Activated CD8-positive, alpha-beta T cell treated with anti-CD3 and anti-CD28 coated beads for 36 hours (primary cell): ENCODE measurements at places on chromosomes 16 and 17. TPM values are rescaled to one million over a fixed set of nuclear protein-coding genes. Genes with fewer than 3 reads are reported as not detected.

DNA sequence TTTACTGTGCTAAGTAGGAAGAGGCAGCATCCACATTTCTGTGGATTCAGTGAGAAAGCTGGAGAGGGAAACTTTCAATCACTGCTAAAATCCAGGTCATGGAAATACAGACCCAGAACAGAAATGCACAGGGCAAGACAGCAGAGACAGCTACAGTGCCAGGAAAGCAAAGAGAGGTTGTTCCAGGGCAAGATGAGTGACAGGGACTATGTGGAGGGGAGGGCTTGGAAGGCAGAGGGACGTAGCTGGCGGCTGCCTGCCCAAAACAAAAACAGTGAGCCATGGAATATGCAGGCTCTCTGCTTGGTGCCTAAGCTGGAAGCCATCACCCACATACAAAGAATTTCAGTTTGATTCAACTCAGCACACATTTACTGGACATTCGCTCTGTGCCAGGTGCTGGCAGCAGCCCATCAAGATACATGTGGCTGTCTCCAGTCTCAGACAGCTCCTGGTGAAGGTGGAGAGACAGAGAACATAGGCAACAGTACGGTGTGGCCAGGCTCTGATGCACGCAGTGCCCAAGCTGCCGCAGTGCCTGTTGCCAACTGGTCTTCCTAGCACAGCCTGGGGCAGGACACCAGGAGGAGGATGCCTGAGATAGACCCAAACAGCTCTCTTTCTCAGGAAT, 88.7 kb downstream of the AIPL1 start:
- no peak for DNase-seq

- DNase-seq: no peak
Measured at GRCh38 chr16:4508806-4509205, 29.8 kb downstream of the CDIP1 start.

KCNH6 gene
- total RNA-seq: not detected

GRCh38 chr16:12240036-12240435, 263.5 kb downstream of the SNX29 start:
- DNase-seq: no peak

DNA sequence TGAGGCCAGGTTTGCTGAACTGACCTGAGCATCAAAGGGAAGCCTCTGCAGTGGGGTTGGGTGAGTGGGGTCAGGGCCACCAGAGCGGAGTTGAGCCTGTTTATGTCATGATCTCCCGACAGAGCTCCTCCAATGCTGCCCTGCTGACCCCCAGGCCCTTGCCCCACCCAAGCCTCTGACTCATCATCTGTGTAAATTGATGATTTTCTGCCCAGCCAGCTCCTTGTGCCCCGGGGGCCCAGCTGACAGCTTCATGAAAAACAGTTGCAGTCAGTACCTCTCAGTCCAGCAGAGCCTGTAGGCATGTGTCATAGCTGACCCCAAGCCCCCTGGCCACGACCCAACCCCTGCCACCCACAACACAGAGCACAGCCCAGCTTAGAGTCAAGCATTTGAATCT, 134.9 kb downstream of the CCT6B start:
- DNase-seq: no peak

GRCh38 chr17:49928126-49928800, 40.7 kb upstream of the DLX4 start:
- DNase-seq: no peak

DNA sequence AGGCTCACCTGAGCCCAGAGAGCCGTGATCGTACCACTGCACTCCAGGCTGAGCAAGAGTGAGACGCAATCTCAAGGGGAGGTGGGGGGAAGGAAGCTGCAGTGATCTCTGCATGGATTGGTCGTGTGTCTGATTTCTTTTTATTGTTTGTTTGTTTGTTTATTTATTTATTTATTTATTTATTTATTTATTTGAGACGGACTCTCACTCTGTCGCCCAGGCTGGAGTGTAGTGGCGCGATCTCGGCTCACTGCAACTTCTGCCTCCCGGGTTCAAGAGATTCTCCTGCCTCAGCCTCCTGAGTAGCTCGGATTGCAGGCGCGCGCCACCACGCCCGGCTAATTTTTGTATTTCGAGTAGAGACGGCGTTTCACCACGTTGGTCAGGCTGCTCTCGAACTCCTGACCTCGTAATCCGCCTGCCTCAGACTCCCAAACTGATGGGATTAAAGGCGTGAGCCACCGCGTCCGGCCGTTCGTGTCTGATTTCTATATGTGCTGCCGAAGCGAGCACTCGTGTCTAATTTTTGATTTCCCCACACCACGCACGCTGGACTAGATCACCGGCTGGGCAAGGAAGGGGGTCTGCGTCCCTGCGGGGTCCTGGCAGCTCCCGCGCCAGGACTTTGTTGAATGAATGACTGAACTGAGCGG, 448 bp upstream of the TNFRSF12A start:
- DNase-seq: peak; percentile 27

SEC14L5 gene
- not detected for total RNA-seq

- DNase-seq: no peak
Measured at GRCh38 chr17:34482730-34483129, 96.7 kb upstream of the TMEM132E start.

GRCh38 chr17:50151937-50152547, 1.6 kb upstream of the PPP1R9B start:
- peak; percentile 75 for DNase-seq

AOC3 gene
- 2.0 TPM for total RNA-seq

DNA sequence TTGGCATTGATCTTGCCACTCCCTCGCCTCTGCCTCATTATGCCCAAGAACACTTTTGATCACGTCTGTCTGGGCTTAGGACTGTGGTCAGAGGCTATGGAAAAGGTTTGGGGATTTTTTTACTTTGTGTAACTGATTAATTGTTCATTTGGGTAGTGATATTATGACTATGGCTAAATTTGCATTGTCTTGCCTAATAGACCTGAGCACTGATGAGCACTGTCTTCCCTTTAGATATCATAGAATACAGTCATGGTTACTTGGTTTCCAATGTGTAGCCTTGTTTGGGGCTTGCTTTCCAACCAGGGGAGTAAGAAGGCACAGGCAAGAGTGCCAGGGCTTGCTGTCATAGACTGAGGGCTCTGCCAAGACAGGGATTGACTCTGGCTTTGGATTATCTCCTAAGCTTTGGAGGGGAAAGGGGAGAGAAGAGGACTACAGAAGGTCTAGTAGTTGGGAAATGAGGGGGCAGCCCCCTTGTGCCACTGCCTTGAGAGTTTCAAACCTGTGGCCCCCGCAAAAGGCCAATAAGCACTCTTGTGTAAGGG, 13.7 kb downstream of the LIMD2 start:
- no peak for DNase-seq

DNA sequence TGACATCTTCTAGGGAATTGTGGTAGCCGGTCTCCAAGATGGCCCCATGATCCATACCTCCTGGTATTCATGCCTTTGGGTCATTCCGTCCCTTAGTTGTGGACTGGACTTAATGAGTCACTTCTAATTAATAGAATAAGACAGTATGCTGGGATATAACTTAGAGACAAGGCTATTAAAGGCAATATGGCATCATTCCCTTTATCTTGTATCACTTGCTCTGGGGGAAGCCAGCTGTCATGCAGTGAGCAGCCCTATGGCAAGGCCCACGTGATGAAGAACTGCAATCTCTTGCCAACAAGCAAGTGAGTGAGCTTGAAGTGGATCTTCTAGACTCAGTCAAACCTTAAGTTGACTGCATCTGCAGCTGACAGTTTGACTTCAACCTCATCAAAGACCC, 97.8 kb upstream of the MED13 start:
- no peak for DNase-seq

- no peak for DNase-seq
Measured at GRCh38 chr16:73845238-73846006, 451.2 kb upstream of the PSMD7 start.

DNA sequence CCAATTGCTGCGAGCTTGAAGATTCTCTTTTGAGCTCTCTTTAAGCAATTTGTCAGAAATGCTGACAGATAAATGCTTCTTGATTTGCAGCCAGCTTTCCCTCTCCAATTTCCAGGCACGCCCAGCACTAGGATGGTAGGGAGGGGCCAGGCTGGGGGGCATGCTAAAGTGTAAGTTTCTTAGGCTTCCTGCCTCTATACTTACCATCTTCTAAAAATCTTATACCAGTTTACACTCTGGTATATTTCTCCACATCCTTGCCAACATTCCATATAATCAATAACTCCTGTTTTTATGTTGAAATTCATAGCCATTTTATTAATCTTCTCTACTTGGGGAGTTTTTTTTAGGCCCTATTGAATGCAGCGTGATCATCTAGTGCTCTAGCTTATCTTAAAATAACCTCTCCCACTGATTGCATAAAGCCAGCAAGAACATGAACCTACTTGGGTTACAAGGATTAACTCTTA, 17.5 kb downstream of the ACSF2 start:
- no peak for DNase-seq

PHKG2 gene
- 27.8 TPM for total RNA-seq

GRCh38 chr17:55202896-55203295, 61.9 kb upstream of the HLF start:
- no peak for DNase-seq

DNA sequence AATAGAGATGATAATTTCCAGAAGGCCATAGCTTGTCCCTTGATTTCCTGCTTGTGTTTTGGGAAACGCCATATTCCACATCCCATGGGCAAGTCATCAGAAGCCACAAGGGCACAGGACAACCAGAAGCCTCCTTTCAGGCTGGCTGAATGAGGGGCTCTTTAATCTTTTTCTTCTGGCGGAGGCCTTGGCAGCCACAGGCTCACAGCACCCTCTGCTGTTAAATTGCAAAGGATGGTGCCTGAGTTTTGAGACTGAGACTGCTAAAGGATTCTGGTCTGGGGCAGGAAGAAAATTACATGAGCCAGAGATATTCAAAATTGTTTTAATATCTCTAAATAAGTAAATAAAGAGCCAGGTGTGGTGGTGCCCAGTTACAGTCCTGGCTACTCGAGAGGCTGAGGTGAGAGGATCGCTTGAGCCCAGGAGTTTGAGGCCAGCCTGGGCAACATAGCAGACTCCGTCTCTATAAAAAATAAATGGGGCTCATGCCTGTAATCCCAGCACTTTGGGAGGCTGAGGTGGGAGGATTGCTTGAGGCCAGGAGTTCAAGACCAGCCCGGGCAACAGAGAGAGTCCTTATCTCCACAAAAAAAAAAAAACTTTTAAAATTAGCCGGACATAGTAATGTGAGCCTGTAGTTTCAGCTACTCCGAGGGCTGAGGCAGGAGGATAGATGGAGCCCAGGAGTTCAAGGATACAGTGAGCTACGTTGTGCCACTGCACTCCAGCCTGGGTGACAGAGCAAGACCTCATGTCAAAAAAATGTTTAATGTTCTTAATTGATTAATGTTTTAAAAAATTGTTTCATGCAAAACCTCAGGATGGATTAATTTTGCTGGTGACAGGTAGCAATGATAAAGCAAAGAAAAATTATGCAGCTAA, 26.3 kb downstream of the AARSD1 start:
- DNase-seq: peak; percentile 53

- no peak for DNase-seq
Measured at GRCh38 chr17:4411201-4411600, 22.5 kb upstream of the SPNS3 start.

BIRC5 gene
- 90.6 TPM for total RNA-seq

- no peak for DNase-seq
Measured at GRCh38 chr16:11402051-11402744, 56.9 kb downstream of the RMI2 start.

DNA sequence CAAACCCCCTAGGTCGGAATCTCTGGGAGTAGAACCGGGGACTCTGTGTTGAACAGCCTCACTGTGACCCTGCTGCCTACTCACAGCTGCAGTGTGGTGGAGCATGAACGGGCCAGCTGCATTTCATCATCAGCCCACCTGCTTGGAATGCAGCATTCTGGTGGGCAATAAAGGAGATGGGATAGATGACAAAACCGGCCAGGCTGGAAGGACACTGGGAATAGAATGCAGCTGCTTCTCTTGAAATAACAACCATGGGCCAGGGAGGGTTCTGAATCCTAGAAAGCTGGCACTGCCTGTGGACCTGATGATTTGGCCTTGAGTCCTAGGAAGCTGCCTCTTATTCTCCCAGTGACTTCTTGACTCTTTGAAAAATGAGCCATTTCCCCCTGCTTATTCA, 23.5 kb downstream of the CFAP97D1 start:
- DNase-seq: no peak

DNA sequence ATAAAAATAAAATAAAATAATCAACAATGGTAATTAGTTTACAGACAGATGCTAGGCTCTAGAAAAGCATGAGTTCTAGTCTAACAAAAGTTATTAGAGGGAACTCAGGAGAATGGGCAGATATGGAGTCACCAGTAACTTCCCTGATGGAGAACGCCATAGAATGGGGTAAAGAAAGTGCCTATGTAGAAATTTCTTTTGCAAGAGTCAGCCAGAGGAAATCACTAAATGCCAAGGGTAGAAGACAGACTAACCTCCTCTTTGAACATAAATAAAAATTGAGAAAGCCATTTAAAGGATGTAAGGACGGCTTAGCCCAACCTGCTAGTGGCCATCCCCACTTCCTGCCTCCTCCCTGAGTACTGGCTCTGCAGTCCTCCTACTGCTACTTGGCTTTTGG, 141.6 kb downstream of the VPS53 start:
- DNase-seq: no peak

GRCh38 chr17:74287031-74287602, 13.1 kb downstream of the DNAI2 start:
- no peak for DNase-seq

GRCh38 chr17:17445925-17446665, 30.7 kb upstream of the MED9 start:
- no peak for DNase-seq

- DNase-seq: no peak
Measured at GRCh38 chr17:62618647-62619416, 8.6 kb upstream of the MRC2 start.

RHBDF1 gene
- not detected for total RNA-seq

SNX20 gene
- 24.6 TPM for total RNA-seq

MYH11 gene
- not detected for total RNA-seq

DNA sequence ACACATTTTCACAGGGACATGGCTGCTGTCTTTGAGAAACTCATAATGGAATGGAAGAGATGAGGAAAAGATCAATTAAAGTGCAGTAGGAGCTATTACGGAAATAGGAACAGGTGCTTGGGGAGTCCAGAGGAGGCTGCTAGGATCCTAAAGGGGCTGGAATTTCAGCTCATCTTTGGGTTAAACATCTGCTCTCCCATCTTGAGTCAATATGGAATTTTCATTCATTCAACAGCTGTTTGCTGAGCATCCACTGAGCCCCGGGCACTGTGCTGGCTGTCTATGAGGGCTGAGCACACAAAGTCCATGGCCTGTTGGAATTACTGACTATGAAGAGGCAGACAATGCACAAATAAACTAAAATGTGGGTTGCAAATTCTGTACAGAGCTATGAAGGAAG, 47.9 kb downstream of the ASIC2 start:
- no peak for DNase-seq

GRCh38 chr17:78645421-78646295, 68.5 kb upstream of the DNAH17 start:
- DNase-seq: peak; percentile 78

GRCh38 chr17:61406971-61407911, 7.6 kb downstream of the TBX2 start:
- no peak for DNase-seq

GRCh38 chr17:63995626-63996025, 2.5 kb upstream of the PRR29 start:
- DNase-seq: no peak

CRHR1 gene
- total RNA-seq: not detected

- DNase-seq: no peak
Measured at GRCh38 chr16:80806289-80806688, 1.9 kb upstream of the CDYL2 start.

GRCh38 chr17:62787366-62787765, 20.7 kb downstream of the MARCHF10 start:
- DNase-seq: no peak

ARRB2 gene
- total RNA-seq: 163 TPM

GRCh38 chr16:30694926-30695693, 3.9 kb upstream of the SRCAP start:
- no peak for DNase-seq
